ENCODE measurements at places on chromosomes 7 and 10.

DNA sequence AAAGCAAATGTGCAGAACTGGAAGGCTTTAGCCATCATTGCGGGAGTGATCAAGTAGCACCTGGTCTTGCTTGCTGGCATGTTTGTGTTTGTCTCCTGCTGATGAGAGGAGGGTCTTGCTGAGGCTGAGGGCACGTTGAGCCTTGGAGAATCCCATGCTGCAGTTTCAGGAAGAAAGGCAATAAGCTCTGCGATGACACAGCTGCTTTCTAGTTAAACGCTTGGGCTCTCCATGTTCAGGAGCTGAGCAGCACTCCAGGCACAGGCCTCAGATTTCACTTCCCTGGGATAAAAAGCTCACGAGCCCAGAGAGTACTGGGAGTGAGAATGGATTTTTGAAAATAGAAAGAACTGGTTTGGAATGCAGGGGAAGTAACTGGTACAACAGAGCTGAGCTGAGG is 100.8 kb downstream of the LRRC18 start:
- DNase-seq = no peak

- DNase-seq = no peak
These were observed 93.5 kb upstream of the ZNF804B start for GRCh38 chr7:88665892-88666514.

DNA sequence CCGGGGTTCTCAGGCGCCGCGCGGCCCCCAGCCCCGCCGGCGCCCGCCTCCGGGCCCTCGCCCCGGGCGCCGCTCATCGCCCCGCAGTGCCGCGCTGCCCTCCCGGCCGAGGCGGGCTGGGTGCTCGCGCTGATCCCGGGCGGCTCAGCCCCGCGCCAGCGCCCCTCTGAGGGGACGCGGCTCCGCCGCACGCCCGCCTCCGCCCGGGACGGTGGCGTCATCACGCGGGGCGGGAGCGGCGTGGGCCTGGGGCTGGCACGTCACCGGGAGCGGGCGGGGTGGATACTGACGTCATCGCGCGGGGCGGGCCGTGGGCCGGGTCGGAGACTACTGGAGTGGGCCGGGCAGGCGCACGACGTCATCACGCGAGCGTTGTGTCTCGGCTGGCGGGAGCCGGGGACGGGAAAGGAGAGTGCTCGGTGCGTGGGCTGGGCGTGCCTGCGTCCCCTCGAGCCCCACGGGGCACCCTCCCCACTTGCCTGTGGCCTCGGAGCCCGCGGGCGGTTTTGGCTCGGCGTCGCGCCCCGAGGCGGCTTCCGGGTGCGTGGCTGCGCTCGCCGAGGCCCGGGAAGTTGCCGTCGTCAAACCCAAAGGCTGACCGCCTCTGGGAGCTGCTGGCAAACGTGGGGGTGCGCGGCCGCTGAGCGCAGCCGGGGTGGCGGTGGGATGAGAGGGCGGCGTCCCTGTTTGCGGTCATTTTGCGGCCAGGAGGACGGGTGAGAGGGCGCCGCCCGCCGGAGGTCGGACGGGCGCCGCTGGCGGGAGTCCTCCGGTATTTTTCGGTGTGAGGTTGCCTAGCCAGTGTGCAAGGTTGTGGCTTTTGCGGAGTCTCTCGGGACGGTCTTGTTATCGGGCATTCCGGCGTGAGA is at the start of gene ESYT2:
Gene ESYT2, minus strand, starts transcription at position 168 of the 869 bp plus-strand sequence. Its CDS starts 91 bp downstream, at position 77.
- peak; percentile 99 for DNase-seq

DNA sequence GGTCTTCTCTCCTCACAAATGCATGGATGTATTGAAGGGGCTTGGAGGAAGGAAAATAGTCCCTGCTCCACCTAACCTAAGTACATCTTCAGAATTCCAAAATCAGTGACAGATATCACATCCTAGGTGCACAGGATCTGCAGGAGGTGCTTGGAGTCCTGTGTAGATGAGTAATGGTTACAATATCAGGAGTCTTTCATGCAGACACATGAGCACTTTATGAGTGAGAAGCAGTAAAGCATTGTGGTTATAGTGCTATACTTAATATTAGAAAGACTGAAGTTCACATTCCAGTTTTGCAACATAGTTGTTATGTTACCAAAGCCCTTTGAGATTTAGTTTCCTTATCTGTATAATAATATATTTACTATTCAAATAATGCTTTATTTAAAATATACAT is 516.7 kb downstream of the NEBL start:
- no peak for DNase-seq

GRCh38 chr10:119115926-119116325 is 12.0 kb downstream of the DENND10 start:
- DNase-seq = no peak

DNA sequence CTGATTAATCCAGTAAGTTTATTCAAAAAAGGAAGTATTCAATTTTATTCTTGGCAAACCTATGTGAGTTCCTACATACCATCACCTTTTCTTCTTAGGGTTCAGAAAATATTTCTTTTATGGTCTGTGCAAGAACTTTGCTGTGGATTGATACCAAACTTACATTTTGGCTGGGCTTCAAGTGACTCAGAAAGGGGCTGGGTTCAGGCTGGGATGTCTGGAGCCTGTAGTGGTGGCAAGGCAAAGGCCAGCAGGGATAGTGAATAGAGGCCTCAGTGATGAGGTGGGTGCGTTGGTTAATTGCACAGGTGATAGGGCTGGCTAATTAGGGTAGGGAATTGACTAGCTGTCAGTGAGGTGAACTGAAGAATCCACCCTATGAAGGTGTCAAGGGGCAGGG is 40.2 kb upstream of the ATXN7L1 start:
- DNase-seq = no peak

DNA sequence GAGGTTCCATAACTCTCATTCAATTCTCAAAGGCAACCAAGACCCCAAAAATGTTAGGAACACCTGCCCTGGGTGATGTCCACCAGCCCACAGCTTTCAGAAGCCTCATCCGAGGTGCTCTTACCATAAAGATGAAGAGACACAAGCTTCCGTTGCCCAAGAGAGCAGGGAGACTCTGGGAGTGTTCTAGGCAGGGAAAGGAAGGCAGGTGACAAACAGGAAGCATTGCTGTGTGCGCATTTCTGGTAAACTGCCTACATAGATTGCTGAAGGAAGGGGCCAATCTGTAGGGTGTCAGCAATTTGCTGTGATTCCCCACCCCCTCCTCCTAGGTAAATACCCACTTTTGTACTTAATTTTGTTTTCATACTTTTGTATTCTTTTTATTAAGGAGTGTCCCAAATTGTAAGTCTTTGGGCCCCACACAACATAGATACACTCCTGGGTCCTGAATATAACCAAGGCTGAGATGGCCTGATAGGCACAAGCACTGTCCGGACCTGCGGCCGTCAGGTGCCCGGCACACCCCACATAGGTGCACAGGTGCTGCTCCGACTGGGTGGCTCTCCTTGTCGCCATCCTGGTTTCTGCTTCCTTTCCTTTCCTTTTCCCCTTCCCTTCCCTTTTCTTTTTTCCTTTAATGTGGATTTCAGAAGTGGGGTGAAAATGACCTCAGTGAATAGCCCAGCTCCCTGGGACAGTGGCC is 51.4 kb upstream of the SMNDC1 start:
- DNase-seq = peak; percentile 38

GRCh38 chr7:40194745-40195144 is 59.9 kb downstream of the SUGCT start:
- DNase-seq = no peak

- no peak for DNase-seq
These were observed 114.5 kb downstream of the PTPN20 start for GRCh38 chr10:47025540-47026300.

GRCh38 chr7:142357953-142358520 is 100.2 kb upstream of the PRSS58 start:
- peak; percentile 23 for DNase-seq

- no peak for DNase-seq
These were observed 9.2 kb downstream of the CDHR3 start for GRCh38 chr7:105972276-105972675.

- DNase-seq = no peak
These were observed 116.4 kb downstream of the TSPAN12 start for GRCh38 chr7:120741371-120742042.

GRCh38 chr7:816751-817671 is 15.3 kb upstream of the SUN1 start:
- peak; percentile 58 for DNase-seq

GRCh38 chr10:78600740-78601139 is 468.0 kb upstream of the ZMIZ1 start:
- no peak for DNase-seq

- no peak for DNase-seq
These were observed 182.3 kb downstream of the NRP1 start for GRCh38 chr10:33152146-33152545.

DNA sequence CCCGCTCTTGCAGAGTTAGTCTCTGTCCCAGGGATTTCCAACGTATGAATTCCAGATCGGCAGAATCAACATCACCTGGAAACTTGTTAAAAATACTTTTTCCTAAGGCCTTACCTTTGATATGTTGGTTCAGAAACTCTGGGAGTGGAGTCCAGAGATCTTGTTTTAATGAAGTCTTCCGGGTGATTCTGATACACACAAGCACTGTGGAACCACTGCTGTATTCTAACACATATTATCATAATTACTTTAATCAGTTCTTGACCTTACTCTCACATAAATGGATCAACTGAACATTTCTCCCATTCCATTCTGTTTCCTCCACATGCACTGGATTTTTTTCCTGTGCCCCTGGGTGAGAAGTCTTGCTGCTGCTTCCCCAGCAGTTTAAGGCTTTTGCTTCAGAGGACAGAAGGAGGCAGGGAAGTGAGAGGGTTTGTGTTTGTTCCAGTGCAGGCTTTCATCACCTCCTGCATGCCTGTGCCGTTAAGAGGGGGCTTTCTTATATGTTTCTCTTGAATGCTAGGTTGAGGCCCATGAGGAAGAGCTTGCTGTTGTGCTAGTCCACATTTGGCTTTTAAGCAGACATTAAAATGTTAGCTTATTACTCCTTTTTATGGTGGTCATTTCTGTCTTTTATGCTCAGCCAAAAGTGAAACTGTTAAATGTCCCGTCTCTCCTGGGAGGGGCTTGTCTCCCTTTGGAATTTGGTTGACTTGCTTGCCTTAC is 32.4 kb downstream of the CCSER2 start:
- DNase-seq = no peak

DNA sequence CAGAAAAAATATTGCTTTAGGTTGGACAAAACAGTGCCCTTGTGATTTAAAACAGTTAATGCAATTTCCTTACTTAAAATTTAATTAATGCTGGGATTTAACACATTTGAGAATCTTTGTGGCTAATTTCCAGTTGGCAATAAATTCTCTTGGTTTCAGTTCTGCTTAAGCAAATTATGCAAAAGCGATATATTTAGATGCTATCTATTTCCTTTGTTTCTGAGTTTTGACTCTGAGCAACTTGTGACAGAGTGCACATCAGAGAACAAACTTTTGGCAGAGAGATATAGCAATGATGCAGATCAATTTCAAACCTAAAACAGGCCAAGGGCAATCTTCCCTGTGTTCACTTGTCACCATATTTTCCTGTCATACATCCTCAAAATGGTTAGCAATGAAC is 933.6 kb upstream of the ZWINT start:
- no peak for DNase-seq

DNA sequence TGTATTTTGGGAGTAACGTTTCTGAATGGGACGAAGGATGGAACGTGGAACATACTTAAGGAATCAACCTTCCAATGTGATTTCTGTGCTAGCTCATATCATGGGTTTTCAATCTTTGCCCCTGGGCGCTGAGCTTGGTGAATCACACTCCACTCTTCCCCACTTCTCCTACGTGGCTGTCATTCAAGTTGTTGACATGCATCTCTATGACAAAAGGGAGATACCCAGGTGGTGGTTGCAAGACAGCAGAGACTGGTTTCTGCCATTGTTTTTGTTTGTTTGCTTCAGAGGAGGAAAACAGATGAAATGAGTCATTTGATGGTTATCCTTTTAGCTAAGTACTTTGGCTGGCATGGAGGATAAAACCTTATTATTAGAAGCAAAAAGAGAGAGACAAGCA is 573.9 kb downstream of the GATA3 start:
- no peak for DNase-seq

DNA sequence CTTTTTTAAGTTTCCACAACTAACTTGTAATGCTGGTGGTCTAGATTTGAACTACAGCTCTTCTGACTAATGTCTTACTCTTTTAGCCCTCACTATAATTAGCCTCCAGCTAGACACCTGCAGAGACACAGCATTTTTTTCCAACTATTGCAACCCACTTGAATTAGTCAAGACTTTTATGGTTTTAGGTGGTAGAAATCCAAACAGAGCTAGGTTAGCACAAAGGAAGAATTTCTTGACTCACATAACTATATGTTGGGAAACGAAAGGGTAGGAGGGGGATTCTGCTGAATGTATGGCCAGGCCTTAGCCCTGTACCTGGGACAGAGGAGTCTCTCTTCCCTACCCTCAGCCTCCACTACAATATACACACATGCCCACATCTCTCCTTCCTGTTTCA is 586.1 kb downstream of the INHBA start:
- no peak for DNase-seq

- DNase-seq = no peak
These were observed 7.0 kb upstream of the TRDMT1 start for GRCh38 chr10:17208476-17208875.

DNA sequence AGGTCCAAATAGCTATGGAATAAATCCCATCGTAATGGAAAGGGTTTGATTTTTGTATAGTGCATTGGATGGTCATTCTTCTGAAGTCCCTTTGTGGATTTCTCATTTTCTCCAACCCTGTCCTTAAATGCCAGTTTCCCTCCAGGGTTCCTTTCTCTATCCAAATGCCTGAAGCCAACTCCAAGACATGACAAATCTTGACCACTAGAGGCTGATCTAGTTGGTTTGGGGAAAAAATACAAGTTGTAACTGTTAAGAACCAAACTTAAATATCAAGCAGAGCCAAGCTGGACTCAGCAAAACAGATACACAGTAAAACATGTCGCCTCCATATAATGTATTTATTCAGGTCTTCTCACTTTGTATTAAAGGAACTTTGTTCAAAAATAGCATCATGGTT is 28.7 kb downstream of the FRMD4A start:
- no peak for DNase-seq

DNA sequence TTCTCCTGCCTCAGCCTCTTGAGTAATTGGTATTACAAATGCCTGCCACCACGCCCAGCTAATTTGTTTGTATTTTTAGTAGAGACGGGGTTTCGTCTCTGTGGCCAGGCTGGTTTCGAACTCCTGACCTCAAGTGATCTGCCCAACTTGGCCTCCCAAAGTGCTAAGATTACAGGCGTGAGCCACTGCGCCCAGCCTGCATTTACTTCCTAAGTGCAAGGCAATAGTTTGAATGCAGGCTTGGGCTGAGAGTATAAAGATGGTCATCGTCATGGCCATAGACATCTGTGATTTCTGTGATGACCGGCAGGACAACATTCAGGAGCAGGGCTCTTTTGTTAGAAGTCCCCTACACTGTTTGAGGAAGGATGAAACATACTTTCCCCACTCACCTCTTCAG is 393.9 kb upstream of the SHH start:
- no peak for DNase-seq

- no peak for DNase-seq
These were observed 1.9 kb downstream of the SCART1 start for GRCh38 chr10:133455611-133456031.

GRCh38 chr7:28615091-28615490 is 202.8 kb downstream of the CREB5 start:
- no peak for DNase-seq

GRCh38 chr7:28020302-28020940 is 160.2 kb downstream of the JAZF1 start:
- DNase-seq = peak; percentile 20

- DNase-seq = peak; percentile 65
These were observed 14.4 kb downstream of the ALKBH4 start for GRCh38 chr7:102450242-102450641.

- DNase-seq = no peak
These were observed 19.4 kb downstream of the LAT2 start for GRCh38 chr7:74228951-74229900.

- DNase-seq = no peak
These were observed 348.9 kb downstream of the DNAJB6 start for GRCh38 chr7:157685430-157686284.

GRCh38 chr7:158495786-158496185 is 91.8 kb downstream of the PTPRN2 start:
- DNase-seq = no peak
